Adrenal gland (tissue), 19 donors: ENCODE measurements at places on chromosomes 2 and 18. TPM values are rescaled to one million over a fixed set of nuclear protein-coding genes. Genes with fewer than 3 reads are reported as not detected.

- peaks cover 3% of the 10 kb centered on the region for H3K4me1 ChIP-seq
- no peaks in the 10 kb centered on the region for H3K36me3 ChIP-seq
- H3K4me3 ChIP-seq = no peak overlapping the region
- no peak for DNase-seq
- H3K27ac ChIP-seq = no peak overlapping the region
- H3K27me3 ChIP-seq = no peaks in the 10 kb centered on the region
Measured at GRCh38 chr2:133264989-133265401, 303.3 kb downstream of the NCKAP5 start.

DNA sequence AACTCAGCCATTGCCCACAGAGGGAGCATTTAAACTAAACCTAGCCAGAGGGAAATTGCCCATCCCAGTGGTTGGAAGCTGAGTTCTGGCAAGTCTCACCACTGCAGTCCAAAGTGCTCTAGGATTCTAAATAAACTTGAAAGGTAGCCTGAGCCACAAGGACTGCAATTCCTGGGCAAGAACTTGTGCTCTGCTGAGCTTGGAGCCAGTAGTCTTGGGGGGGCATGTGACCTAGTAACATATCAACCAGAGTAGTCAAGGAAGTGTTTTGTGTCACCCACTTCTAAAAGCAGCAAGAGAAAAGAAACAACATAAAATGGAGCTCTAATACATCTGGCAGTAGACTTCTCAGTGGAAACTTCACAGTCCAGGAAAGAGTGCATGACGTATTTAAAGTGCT is 167.0 kb downstream of the PTH2R start:
- no peak for DNase-seq
- H3K36me3 ChIP-seq = no peaks in the 10 kb centered on the region
- H3K4me1 ChIP-seq = no peaks in the 10 kb centered on the region
- H3K4me3 ChIP-seq = no peak overlapping the region
- no peak overlapping the region for H3K27ac ChIP-seq

DNA sequence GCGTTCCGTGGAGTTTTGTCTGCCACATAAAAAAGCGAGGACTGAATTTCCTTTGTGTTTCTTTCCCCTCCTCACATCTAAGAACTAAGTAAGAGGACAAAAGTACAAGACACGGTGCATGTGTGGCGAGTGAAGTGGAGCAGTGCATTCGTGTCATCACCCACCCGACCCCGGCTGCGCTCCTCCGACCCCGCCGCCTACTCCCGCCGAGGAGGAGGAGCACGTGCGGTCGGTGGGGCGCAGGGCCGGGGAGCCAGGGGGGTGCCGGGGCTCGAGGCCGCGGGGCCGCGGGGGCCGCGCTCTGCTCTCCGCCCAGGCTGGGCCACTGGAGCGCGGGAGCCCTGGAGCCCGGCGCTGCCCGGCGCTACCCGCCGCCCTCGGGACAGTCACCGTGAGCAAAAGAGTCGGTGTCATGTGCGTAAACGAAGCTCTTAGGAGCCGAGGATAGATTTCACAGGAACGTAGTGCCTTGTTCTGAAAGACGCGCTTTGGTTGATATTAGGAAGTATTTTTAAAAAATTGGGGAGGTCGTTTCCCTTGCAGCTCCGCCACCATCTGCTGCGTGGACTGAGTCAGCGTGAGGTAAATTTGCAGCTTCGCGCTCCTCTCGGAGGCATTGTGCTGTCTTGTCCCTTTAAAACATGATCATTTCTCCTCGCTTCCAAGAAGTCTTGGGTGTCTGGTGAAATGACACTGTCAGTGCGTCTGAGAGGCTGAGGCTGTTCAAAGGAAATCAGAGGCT is 11.0 kb downstream of the TBR1 start:
- no peak for DNase-seq
- H3K27ac ChIP-seq = no peak overlapping the region
- H3K36me3 ChIP-seq = no peaks in the 10 kb centered on the region
- H3K4me1 ChIP-seq = peaks cover 3% of the 10 kb centered on the region
- peaks cover 92% of the 10 kb centered on the region for H3K27me3 ChIP-seq

GRCh38 chr2:122543815-122544214 is 788.4 kb downstream of the TSN start:
- H3K27me3 ChIP-seq = no peaks in the 10 kb centered on the region
- no peak for DNase-seq
- no peak overlapping the region for H3K4me3 ChIP-seq
- H3K4me1 ChIP-seq = no peaks in the 10 kb centered on the region
- no peak overlapping the region for H3K27ac ChIP-seq

GRCh38 chr18:74951165-74951760 is 257.7 kb downstream of the PTGR3 start:
- no peak overlapping the region for H3K4me3 ChIP-seq
- H3K27me3 ChIP-seq = no peaks in the 10 kb centered on the region
- DNase-seq = peak; percentile 16
- H3K27ac ChIP-seq = no peak overlapping the region

The SEC11C gene
- 71.9 TPM for total RNA-seq

The SIX2 gene
- total RNA-seq = 0.14 TPM
